Umbilical cord (tissue), 2 donors: ENCODE measurements at places on chromosomes 16 and 17.

DNA sequence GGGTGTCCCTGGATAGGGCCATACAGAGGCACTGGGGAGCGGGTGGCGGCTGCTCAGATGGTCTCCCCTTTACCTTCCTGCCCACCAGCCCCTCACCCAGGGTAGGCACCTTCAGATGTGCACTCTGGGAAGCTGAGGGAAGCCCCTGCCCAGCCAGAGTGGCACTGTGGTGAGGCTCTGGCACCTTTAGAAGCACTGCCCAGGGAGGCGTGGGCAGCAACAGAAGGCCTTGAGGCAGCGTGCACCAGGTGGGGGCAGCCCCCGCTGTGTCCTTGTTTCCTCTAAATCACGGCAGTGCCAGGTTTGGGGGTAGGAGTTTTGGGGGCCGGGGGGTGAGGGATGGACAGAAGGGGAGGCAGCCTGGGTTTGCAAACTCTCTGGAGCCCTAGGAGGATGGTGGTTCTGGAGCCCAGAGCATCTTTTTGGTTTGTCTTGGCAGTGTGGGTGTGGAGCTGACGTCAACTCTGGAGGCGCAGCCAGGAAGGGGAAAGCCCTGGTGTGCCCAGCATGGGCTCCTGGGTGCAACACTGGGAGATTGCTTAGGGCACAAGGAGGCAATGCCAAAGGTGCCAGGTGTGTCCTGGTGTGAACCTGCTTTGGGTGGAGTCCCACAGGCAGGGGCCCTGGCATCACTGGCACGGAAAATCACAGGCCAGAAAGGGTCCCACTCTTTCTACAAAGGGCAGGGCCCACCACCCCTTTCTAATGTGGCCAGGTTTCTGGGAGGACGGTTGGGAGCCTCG, 23.1 kb upstream of the CDC42EP4 start:
- DNase-seq: no peak

DNA sequence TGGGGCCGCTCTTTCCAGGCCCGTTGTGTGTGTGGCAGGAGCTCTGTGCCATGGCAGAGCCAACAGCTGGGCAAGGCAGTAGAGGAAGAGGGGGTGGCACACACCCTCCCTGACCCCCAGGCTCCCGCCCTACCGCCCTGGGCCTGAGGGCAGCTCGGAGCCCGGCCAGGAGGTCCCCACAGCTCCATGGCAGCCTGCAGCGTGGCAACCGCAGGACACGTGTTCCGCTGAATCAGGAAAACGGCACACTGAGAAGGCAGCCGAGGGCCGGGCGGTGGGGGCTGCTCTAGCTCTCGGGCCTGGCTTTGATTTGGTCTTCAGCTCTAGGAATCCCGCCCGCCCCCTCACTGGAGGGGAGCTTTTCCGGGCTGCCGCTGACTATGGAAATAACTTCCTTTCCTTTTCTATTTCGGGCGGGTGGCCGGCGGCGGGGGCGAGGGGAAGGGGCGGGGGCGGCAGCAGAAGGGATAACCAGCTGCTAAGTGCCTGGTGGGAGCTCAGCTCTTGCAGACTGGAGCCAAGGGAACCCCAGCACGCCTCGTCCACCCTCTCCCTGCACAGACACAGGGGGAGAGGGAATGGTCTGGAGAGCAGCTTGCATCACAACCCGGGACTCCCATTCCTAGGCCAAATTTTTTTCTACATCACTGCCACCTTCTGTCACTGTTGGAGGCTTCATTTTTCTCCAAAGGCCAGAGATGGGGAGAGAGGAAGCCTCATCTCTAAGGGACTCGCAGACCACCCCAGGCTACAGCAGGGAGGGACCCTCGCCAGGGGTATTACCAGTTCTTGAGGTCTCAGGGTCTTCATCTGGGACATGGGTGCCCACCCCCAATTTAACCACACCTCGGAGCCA, 24.8 kb upstream of the MRPS23 start:
- DNase-seq: peak; percentile 97

- no peak for DNase-seq
Measured at GRCh38 chr17:73799781-73800627, 155.8 kb upstream of the SDK2 start.

- peak; percentile 69 for DNase-seq
Measured at GRCh38 chr17:3915995-3916696, at the start of gene P2RX1. TSS of gene P2RX1 (minus strand) at chr17:3916465. CDS start at chr17:3916225, 240 bp downstream.

DNA sequence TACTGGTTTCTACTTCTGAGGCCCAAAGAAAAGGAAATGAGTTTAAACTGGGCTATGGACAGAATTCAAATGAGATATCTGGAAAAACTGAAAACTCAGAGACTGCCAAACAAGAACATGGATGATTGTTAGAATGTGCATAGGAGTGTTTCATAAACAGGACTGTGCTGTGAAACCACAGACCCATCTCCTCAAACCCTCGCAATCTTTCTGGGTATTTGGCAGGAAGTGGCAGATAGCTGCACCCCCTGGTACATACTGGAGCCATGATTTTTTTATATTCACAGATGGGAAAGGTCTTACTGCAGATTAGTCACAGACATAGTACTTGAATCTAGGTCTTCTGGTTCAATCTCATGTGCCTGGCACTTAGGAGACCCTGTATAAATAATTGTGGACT, 145.0 kb downstream of the CCDC182 start:
- no peak for DNase-seq

DNA sequence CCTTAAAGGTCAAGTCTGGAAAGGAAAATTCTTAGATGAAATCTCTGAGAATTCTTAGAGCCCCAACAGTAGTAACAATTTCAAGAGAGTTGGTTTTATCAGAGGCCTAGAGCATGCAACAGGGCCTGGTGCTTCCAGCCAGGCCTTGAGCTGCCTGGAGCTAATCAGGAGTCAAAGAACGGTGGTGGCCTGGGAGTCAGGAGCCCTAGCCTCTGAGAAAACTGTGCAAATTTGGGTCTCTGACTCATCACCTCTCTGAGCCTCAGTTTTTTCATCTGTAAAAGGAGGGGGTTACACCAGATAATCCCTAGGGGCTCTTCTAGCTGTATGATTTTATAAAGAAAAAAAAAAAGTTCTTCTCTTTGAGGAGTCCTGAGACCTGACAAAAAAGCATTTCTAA, 227.3 kb upstream of the RPL38 start:
- DNase-seq: no peak

GRCh38 chr16:11949527-11949926, 7.7 kb upstream of the NPIPB2 start:
- DNase-seq: peak; percentile 64

DNA sequence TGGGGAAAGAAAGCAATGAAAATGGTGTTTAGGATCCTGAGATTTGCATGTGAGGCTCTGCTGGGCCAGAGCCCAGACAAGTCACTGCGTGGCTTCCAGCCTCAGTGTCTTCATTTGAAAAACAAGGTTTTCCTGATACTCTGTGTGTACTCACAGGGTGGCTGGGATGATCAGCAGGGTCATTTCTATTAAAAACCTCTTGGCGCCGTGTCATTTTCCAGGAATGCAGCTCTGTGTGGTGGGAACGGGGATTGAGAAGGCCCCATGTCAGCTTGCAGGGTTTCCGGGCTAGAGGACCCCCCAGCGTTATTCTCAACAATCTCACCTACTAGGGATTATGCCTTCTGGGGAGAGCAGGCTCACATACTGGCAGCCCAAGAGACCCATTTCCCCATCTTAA, 73.5 kb downstream of the FOXL1 start:
- no peak for DNase-seq

- DNase-seq: no peak
Measured at GRCh38 chr17:16968786-16969185, 3.1 kb downstream of the TNFRSF13B start.

DNA sequence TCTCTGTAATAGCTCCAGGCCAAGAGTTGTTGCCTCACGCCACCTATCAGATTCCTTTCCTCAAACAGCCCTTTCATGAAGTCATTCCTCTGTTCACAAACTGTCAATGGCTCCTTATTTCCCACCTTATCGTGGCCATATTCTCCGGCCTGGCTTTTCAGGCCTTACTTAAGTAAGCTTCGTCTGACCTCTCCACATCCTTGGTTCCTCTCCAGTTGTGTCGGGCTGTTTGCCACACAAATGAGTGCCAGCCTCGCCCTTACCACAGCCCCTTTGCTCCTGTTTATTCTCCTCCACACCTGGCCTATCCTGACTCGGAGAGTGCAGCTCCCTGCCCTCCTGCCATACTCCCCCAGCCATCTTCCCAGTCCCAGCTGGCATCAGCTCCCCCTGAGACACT, 2.0 kb downstream of the TP53I13 start:
- DNase-seq: no peak

GRCh38 chr16:83211711-83212110, 584.9 kb downstream of the CDH13 start:
- no peak for DNase-seq

DNA sequence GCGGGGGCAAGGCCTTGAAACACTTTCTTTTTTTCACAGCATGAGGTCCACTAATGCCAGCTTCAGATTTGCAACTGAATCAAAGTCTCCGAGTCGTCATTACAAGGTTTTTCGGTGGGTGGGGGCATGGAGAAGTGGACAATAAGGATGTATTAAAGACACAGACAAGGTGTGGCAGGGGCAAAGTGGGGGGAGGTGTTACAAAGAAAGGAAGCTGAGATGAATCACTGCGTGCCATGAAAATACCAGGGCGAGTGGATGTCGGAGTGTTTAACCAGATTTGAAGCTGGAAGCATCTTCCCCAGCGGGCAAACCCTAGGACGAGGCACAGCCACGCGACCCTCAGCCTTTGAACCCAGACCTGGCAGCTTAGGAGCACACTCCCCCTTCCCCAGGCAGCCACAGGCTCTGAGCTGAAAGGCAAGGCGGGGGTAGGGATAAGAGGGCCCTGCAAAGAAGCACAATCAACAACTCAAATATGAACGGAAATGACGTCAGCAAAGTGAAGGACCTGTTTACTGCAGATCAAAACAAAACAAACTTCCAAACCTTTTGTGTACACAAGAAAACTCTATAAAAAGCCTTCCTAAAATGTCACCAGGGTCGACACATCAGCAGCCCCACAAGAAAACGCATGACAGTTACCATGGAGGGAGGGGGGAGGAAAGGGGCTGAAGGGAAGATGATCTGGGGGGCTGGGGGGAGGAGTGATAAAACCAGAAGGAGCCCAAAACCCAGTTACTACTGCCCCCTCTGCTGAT, 5.6 kb upstream of the ZFHX3 start:
- peak; percentile 65 for DNase-seq

GRCh38 chr16:60636117-60636516, 1400.1 kb downstream of the CDH8 start:
- DNase-seq: peak; percentile 15

- DNase-seq: no peak
Measured at GRCh38 chr16:16033208-16033717, 83.8 kb downstream of the ABCC1 start.

- no peak for DNase-seq
Measured at GRCh38 chr17:76543482-76543825, 3.6 kb downstream of the PRCD start.

GRCh38 chr17:17104494-17104893, 62.2 kb downstream of the MPRIP start:
- no peak for DNase-seq

DNA sequence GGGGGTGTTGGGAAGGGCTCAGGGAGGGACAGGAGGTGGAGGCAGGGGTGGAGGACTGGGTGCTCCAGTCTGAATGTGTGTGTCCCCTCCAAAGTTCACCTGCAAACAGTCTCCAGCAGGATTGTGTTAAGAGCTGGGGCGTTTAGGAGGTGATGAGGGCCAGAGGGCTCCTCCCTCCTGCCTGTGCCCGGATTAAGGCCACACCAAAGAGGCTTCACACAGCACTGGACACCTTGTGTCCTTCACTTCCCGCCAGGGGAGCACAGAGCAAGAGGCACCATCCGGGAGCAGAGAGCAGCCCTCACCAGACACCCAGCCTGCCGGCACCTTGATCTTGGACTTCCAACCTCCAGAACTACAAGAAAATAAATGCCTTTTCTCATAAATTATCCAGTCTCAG, 30.2 kb upstream of the ENPP7 start:
- DNase-seq: no peak

- DNase-seq: no peak
Measured at GRCh38 chr17:47164263-47164662, 24.8 kb downstream of the CDC27 start.

DNA sequence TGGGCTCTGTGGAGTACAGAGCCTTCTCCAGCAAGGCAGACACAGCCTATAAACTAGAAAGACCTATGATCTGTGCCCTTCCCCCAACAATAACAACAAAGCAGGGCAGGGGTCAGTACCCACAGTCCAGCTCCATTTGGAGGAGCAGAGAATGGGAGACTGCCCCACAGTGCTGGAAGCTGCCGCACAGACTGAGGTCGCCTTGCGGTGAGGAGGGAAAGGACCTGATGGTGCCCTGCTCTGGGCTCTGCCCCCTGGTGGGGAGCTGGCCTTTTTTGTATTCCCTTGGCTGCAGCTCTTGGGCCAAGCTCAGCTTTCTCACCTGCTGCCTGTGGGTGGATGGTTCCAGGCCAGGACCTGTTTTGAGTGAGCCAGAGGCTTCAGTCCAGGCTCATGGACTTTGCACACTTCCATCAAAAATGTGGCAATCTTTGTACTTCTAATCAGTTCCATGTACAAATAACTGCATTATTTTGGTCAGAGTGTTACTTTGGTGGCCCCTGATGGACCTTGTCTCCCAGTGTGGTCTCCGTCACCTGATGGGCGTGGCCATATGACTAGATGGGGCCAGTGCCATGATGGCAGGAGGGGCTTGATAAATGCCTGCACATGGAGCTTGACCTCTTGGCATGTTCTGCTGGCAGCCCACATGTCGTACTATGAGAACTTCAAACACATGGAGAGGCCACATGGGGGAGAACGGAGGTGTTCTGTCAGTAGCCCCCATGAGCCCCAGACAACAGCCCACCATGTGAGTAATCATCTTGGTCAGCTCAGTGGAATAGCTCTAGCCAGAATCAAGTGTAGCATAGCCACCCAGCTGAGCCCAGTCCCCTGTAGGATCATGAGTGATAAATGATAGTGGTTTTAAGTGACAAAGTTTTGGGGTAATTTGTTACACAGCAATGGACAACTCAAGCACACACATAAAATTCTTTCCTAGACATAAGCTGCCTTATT, 24.2 kb downstream of the B9D1 start:
- DNase-seq: peak; percentile 35

- DNase-seq: no peak
Measured at GRCh38 chr17:49226771-49227435, 3.7 kb downstream of the PHOSPHO1 start.

- no peak for DNase-seq
Measured at GRCh38 chr17:49132699-49133364, at the start of gene B4GALNT2. TSS of gene B4GALNT2 (plus strand) at chr17:49132769. CDS start at chr17:49132793, 24 bp downstream.

DNA sequence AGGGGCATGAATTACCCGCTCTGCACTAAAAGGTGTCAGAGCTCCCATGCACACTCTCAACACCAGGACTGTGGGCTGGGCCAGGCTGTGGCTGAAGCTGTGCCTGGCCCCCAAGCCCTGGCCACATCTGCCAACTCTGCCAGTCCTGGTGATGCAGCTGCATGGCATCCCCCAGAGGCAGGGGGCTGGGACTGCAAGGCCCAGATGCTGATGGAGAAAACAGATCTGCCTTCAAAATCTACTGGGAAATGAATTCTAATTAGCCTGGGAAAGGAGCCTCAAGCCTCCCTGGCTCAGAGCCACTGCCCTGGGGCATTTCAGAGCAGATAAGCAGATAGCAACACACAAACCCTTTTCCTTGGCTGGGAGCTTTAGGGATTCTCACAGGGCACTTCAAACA, 3.4 kb downstream of the CHST6 start:
- no peak for DNase-seq
